Activated CD4-positive, alpha-beta T cell treated with anti-CD3 and anti-CD28 coated beads for 36 hours (primary cell): ENCODE measurements at places on chromosomes 11 and 22. TPM values are rescaled to one million over a fixed set of nuclear protein-coding genes. Genes with fewer than 3 reads are reported as not detected.

The TRIM29 gene
- total RNA-seq: not detected

The OR51E2 gene
- not detected for total RNA-seq

The DRD2 gene
- total RNA-seq: not detected

The TBX10 gene
- total RNA-seq: not detected

The OR56A1 gene
- not detected for total RNA-seq

DNA sequence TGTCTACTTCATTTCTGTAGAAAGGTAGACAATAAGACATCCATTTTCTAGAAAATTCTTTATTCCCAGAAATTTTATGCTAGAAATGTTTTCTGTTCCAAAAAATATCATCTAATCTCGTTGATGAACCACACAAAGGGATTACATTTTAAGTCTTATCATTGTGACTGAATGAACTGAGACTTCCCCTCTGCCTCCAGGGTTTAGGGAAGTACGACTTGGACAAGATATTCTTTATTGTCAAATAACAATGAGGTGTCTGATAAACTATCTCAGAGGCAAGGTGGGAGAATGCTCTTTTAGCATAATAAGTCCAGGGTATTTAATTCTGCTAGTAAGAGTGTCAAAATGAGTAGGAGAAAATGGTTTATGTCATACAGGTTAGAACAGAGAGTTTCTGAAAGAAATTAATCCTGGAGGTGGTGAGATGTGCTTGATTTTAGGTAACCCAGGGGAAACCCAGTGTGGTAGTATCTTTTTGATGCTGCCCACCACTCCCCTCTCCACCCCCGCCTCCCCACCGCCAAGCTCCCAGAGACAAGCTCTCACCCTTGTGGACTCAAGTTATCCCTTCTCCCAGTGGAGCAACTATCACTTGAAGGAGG lies 100.6 kb downstream of the CD44 start:
- H3K36me3 ChIP-seq: peaks cover 9% of the 10 kb centered on the region
- peak; percentile 24 for DNase-seq
- H3K4me3 ChIP-seq: no peak overlapping the region
- no peak overlapping the region for H3K27ac ChIP-seq
- H3K27me3 ChIP-seq: no peaks in the 10 kb centered on the region

DNA sequence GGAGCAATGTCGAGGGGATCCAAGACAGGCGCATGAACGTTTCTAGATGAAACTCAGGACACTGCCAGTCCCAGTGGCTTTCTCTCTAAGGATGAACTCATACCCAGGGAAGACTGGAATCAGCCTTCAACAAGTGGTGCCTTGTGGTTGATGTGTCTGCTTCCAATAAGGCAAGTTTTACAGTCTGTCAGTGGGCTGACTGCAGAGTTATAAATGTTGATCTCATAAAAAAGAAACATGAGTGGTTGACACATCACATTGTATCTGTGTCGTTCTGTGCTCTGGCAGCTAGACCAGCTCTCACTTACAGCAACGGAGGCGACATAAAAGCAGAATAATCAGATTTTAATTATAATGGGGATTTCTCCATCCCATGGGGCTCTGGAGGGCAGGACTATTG lies 96.7 kb downstream of the SNX19 start:
- H3K27ac ChIP-seq: no peak overlapping the region
- peaks cover 18% of the 10 kb centered on the region for H3K27me3 ChIP-seq
- DNase-seq: no peak
- H3K4me1 ChIP-seq: no peaks in the 10 kb centered on the region

GRCh38 chr11:61372659-61373420 lies 10.7 kb downstream of the TMEM138 start:
- H3K4me3 ChIP-seq: no peak overlapping the region
- H3K4me1 ChIP-seq: peaks cover 7% of the 10 kb centered on the region
- peaks cover 58% of the 10 kb centered on the region for H3K36me3 ChIP-seq
- DNase-seq: no peak
- no peaks in the 10 kb centered on the region for H3K27me3 ChIP-seq
- no peak overlapping the region for H3K27ac ChIP-seq

GRCh38 chr22:17769013-17769715 lies 5.1 kb downstream of the BID start:
- H3K4me1 ChIP-seq: peaks cover 62% of the 10 kb centered on the region
- DNase-seq: no peak
- peaks cover 4% of the 10 kb centered on the region for H3K27me3 ChIP-seq

- DNase-seq: no peak
- H3K27ac ChIP-seq: no peak overlapping the region
- peaks cover 1% of the 10 kb centered on the region for H3K36me3 ChIP-seq
- peaks cover 34% of the 10 kb centered on the region for H3K4me1 ChIP-seq
Observed at GRCh38 chr22:46373159-46373558, 37.6 kb downstream of the TRMU start.

DNA sequence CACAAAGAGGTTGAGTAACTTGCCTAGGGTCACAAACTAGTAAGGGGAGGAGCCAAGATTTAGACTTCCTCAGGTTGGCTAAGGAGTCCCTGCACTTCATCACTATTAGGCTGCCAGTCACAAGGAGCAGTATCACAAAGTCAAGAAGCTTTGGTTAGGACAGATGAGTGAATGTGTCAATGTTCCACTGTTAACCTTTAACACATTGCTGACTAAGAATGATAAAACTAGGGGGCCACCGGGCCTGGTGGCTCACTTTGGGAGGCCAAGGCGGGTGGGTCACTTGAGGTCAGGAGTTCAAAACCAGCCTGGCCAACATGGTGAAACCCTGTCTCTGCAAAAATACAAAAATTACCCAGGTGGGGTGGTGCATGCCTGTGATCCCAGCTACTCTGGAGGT lies 32.0 kb downstream of the TMEM123 start:
- H3K27me3 ChIP-seq: no peaks in the 10 kb centered on the region
- DNase-seq: peak; percentile 59
- H3K4me1 ChIP-seq: peaks cover 95% of the 10 kb centered on the region
- no peak overlapping the region for H3K4me3 ChIP-seq
- peaks cover 57% of the 10 kb centered on the region for H3K36me3 ChIP-seq
